ENCODE measurements at places on chromosomes 6 and 20. TPM values are rescaled to one million over a fixed set of nuclear protein-coding genes. Genes with fewer than 3 reads are reported as not detected.

DNA sequence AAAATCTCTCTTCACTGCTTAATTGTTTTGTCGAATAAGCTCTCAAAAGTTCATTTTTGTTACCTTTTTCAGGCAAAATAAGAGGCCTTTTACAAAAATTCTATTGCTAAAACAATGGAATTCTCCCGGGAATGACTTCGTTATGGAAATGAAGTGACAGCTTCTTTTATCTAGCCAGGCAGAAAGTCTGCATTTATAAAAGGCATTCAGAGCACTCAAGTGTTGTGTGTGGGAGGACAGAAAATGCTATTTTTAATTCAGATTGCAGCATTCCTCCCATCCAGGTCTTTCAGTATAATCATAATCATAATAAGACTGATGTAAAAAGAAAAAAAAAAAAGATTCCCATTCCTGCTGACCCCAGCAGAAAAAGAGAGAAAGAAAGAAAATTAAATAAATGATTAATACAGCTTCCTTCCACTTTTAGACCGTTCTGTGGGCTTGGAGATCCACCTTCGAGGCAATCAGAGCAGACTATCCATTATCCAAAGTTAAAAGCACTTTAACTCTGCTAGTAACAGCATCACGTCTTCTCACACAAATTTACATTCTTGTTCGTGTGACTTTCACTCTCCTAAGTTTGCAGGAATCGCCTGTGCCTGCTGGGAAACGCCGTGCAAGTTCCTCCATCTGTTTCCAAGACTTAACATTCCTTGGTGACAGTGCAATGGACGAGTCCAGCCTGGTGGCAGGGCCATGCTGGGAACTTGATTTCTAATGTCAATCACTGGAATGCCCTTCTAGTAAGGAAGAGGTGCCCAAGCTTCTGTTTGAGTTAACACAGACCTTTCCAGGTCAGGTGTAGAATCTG, 258.8 kb downstream of the GMPR start:
- H3K36me3 ChIP-seq = no peaks in the 10 kb centered on the region
- no peak overlapping the region for H3K4me3 ChIP-seq

TDP2 gene
- total RNA-seq = 24.2 TPM

ZNF831 gene
- total RNA-seq = not detected

CDH26 gene
- 1.2 TPM for total RNA-seq

- no peak overlapping the region for H3K4me3 ChIP-seq
- peaks cover 4% of the 10 kb centered on the region for H3K27me3 ChIP-seq
Measured at GRCh38 chr6:50353603-50354002, 303.9 kb upstream of the DEFB112 start.

DNA sequence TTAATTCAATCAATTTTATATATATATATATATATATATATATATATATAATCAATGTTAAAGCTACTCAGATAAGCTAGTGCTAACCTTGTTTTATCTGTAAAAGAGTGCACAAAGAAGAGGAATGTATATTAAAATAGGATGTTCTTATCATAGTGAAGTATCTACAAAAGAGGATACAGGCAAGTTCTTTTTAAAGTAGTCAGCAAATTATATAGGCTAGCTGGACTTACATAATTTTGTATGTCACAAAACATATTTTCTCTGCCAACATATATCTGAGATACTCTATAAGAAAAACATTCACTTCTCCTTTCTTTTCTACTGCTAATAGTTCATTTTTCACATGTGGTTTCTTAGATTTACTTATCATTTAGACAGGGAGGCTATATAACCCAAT, 39.9 kb downstream of the KHDRBS2 start:
- H3K27ac ChIP-seq = no peak overlapping the region
- no peak for DNase-seq
- no peaks in the 10 kb centered on the region for H3K36me3 ChIP-seq

Data from PC-3 (cell line).